ENCODE measurements at places on chromosomes 5 and 9.
A peak's percentile ranks its signal among the peaks of the same experiment; 100 is the strongest.

- no peak for DNase-seq
Observed at GRCh38 chr5:156678484-156678883, 171.6 kb upstream of the PPP1R2B start.

DNA sequence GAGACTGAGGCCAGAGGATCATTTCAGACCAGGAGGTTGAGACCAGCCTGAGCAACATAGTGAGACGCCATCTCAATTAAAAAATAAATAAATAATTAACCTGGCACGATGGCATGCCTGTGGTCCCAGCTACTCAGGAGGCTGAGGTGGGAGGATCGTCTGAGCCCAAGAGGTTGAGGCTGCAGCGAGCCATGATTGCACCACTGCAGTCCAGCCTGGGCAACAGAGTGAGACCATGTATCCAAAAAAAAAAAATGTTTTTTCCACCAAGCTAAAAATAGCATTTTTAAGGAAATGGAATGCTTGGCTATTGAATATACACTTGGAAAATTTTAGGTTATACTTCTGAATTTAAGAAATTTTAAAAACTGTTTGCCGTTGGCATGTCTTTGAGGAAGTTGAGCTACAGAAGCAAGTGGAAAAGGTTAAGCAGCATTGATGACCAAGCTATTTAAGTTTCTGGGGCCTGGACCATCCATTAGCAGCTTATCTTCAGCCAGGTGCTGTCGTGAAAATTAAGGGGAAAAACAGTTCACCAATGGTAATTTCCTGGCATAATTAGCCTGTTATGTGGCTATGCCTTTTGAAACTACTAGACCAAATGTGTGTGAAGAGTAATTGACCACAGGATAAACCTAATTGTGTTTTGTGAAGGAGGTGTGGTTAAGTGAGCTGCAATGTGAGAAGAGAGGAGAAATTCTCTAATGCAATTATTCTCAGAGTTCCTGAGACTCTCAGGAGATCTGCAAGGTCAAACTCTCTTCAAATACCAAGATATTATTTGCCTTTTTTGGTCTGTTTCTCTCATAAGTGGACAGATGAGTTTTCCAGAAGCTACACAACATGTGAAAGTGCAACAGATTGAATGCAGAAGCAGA lies 21.0 kb downstream of the F2R start:
- DNase-seq, result peak; percentile 69

DNA sequence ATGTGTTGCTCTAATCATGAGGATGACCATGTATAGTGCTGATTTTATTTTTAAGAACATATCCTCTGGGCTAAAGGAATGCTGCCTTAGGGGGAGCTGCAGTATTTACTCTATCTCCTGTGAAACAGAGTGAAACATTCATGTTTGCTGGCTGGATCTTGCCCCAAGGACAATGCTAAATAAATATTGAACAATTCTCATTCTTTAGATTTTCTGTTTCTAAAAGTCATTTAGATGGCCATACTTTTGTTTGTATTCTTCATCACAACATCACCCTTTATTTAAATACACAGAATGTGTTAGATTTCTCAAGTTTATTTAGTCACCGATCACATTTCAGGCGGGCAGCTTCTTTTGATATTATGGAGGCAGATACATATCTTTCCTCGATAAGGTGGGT lies 103.3 kb downstream of the ARHGEF28 start:
- no peak for DNase-seq

DNA sequence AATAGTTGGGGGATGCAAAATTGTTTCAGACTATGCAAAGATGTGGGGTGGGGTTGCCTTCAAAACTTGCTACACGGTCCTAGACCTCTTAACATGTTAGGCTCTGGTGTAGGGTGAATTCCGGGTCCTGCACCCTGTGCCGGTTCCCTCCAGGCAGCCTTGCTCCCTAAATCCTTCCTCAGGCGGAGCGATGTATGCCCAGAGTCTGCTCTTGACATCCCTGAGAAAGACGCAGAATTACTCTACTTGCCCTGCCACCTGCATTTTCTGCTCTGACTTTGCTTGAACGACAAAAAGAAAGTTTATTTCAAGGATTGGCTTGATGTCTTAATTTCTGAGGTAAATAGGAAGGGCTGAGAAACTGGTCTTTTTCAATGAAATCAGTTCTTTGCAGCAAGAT lies 691 bp downstream of the THBS4 start:
- no peak for DNase-seq

DNA sequence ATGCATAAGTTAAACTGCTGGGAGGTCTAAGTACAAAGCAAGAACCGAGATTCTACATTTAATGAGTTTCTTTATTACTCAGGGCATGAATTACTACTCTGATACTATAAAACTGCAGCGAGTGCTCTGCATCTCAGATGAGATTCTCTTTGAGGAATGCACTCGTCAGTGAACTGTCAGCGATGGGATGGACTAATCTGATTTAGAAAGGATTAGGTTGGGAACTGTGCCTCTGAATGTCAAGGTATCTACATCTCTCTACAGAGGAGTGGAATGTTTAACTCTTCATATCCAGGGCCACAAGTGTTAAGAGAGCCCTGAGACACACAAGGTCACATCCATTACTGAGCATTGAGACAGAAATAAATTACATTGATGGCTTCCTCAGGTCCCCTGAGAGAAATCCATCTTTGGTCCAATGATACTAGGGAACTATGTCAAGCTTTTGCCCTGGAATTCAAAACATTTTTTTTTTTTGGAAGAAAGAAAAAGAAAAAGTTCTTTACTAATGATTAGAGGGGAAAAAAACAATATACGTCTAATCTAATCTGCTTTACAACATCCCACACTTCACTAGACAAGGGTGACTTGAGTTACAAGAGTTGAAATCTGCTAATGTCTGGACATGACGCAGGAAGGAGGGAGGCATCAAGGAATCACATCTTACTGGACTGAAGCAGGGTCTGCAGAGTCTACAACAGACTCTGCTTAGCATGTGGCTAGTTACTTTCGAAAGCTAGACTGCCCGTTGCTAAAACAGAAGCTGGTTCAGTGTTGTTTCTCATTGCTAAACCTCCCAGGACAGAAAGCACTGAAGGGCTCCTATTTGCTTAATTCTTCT lies 270.0 kb upstream of the TLE4 start:
- no peak for DNase-seq

DNA sequence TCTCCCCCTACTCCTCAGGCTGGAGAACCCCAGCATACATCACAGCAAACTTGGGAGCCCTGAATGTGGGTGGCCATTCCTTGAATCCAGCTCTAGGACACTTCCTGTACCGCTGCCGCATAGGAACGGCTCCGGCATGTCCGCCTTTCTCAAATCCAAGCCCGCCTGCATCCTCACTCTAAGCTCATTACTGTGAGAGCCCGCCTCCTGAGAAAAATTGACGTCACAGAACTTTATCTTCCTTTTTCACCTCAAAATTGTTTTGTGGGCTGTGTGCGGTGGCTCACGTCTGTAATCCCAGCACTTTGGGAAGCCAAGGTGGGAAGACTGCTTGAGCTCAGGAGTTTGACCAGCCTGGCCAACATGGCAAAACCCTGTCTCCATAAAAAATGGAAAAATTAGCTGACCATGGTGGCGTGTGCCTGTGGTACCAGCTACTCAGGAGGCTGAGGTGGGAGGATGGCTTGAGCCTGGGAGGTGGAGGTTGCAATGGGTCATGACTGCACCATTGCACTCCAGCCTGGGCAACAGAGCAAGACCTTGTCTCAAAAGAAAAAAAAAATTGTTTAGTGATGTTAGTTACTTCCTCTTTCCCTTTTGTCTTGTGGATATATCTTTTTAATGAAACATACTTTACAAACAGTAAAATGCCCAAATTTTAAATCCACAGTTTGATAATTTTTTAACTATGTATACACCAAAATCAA lies 22.8 kb downstream of the RNF44 start:
- DNase-seq, result no peak

DNA sequence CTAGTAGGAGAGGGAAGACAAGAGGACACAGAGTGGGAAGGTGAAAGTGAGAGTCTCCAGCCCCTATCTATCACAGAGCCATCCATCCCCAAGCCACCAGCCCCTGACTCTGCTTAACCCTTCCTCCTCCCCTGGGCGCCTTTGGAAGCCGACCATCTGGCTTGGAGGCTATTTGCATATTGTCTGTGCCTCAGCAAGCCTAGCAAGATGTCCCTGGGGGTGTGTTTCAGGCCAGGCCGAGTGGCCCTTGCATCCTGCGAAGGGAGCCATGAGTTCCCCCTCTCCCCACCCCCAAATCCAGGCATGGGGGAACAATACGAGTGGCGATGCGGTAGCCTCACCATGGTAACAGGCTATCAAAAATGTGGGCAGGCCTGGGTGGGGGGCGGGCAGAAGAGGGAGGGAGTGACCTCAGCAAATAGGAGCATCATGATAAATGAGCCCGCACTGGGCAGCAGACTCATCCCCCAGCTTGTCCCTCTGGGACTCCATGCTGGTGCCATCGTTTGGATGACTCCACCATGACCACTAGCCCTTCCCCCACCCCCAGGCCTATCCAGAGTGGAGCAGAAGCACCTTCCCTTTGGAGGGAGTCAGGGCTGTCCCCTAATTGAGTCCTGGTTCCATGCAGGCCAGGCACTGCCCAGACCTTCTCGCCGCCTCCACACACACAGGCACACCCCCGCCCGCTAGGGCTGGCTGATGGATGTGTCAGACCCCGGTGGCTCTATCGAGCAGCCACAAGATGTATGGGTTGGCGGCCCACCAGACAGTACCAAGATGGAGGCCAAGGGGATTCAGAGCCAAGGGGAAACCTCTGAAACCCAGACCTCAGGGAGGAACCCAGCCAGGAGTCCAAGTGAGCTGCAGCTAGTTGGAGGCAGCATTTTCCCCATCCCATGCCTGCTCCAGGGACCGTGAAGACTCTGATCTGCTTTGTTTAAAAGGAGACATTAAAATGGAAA lies 14.6 kb downstream of the URM1 start:
- no peak for DNase-seq

GRCh38 chr9:128895556-128895955 lies 13.6 kb downstream of the LRRC8A start:
- DNase-seq, result no peak

GRCh38 chr5:87195104-87195591 lies 72.5 kb upstream of the RASA1 start:
- no peak for DNase-seq

DNA sequence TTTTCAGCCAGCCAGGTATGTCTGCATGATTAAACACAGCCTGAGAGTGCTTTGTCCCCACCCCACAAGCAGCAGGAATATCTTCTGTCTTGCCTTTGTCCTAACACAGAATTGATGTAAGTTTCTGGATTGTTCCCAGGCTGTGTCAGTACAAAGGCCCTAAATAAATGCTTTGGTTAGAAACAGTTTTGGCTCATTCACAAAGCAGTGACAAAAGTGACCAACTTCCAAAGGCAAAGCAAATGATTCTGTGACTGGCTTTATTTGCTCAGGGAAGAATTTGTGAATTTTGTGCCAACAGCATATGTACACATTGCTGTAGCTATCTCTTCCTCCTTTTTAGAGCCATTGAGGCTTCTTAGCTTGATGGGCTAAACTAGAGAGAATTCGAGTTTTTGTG lies 133.7 kb downstream of the PLPPR1 start:
- no peak for DNase-seq

GRCh38 chr5:55820488-55820887 lies 30.7 kb upstream of the IL31RA start:
- DNase-seq, result no peak

DNA sequence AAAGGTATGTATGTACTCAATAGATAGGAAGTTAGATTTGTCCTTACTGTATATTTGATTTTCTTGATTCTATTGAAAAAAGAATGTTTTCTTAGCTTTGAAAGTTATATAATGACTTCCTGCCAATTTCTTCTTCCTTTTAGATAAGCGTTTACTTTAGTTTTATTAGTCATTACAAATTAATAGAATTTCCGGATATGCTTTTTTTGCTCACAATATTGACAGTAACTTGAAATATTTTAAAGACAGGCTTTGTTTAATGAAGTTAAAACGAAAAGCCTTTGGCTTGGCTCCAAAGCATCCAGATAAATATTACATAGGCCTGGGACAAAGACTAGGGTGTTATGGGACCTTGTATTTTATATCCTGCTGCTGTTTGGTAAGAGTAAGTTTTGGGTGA lies 49.5 kb downstream of the CWC27 start:
- no peak for DNase-seq

GRCh38 chr5:131393498-131393968 lies 129.7 kb downstream of the CDC42SE2 start:
- no peak for DNase-seq

DNA sequence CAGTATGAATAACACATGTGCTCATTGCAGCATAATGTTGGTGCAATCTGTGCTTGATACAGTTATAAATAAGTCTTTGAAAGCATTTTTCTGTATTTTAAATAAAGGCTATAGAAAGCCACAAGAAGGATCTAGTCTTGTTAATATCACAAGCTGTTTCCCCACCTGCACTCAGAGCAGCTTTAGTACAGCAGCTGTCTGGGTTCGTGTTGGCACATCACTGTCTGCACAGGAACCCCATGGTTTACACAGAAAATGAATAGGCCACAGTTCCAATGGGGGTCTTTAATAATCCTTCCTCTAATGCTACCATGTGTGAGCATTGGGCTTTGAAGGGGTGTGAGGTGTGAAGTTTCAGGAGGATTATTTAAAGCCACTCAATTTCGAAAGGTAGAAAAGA lies 2269.7 kb downstream of the MAT2B start:
- DNase-seq, result no peak

GRCh38 chr5:102216678-102217077 lies 79.4 kb downstream of the SLCO4C1 start:
- no peak for DNase-seq

DNA sequence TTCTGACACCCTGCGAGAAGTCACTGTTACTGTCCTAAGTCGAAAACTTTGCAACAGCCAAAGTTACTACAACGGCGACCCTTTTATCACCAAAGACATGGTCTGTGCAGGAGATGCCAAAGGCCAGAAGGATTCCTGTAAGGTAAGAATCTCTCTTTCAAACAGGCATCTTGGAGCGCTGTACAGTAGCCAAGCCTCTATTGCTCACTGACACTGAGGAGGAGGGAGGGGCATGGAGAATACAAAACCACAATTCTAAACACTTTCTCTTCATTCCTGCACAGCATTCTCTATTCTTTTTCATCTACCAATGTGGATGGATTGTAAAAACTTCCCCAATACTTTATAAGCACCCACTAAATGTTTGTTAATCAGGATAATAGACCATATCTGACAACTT lies 7.4 kb downstream of the GZMK start:
- DNase-seq, result no peak

- peak; percentile 32 for DNase-seq
Observed at GRCh38 chr9:130172161-130172857, at the start of gene NCS1. TSS of gene NCS1 (plus strand) at chr9:130172404. CDS start at chr9:130172664, 260 bp downstream.

GRCh38 chr9:96022445-96023051 lies 147.1 kb downstream of the ERCC6L2 start:
- DNase-seq, result peak; percentile 66

GRCh38 chr9:37617832-37618231 lies 25.4 kb upstream of the TOMM5 start:
- DNase-seq, result no peak

DNA sequence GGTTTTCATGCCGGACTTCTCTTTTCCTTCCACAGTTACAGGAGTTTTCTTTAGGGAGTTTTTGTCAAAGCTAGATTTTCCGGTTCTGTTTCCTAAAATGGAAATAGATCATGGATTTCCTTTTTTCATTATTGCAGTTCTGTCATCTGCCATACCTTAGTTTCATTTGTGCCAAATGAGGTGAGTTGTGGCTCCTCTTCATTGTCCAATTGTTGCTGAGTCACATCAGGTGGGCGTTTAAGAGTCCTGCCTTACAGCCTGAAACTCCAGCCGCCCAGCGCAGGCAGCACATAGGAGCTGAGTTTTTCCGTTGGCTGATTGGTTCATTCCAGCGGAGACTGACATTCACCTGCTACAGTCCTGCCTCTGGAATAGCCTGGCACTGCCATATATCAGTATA lies 14.1 kb downstream of the SLC25A25 start:
- no peak for DNase-seq

GRCh38 chr9:104986096-104986495 lies 58.1 kb upstream of the ABCA1 start:
- DNase-seq, result no peak

- no peak for DNase-seq
Observed at GRCh38 chr9:125425170-125425897, 163.7 kb downstream of the GAPVD1 start.

All from T-helper 2 cell (primary cell).